Fibroblast of upper back skin (primary cell): ENCODE measurements at places on chromosomes 2 and 18.
A peak's percentile ranks its signal among the peaks of the same experiment; 100 is the strongest.

- no peak for DNase-seq
Measured at GRCh38 chr2:156797832-156798231, 361.7 kb downstream of the GPD2 start.

DNA sequence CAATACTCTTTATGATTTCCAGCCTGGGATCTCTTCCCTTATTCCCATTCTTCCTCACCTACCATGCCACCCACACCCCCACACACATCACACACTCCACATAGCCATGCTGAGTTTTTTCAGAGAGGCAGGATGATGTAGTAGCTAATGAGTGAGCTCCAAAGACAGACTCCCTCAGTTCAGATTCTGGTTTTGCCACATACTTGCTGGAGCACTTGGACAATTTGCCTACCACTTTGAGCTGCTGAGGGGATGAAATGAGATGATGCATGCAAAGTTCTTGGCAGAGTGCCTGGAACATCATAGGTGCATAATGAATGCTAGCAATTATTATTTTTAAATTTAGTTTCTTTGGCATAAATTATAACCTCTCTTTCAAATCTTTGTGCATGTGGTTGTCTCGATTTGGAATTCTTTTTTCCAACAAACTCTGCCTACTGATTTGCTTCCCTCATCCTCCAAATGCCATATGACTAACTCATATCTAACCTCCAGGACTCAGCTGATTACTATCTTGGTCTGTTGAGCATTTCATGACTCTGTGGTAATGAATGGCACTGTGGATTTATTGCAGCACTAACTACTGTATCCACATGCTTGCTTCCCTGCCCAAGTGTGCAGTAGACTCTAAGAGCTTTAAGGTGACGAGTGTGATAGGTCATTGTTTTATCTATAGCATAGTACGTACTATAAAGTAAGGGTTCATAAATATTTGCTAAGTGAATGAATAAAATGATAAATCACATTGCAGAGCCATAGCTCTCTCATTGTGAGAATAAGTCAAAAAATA lies 99.1 kb downstream of the TACR1 start:
- peak; percentile 98 for DNase-seq

- no peak for DNase-seq
Measured at GRCh38 chr2:189203177-189203799, 23.7 kb upstream of the COL5A2 start.

DNA sequence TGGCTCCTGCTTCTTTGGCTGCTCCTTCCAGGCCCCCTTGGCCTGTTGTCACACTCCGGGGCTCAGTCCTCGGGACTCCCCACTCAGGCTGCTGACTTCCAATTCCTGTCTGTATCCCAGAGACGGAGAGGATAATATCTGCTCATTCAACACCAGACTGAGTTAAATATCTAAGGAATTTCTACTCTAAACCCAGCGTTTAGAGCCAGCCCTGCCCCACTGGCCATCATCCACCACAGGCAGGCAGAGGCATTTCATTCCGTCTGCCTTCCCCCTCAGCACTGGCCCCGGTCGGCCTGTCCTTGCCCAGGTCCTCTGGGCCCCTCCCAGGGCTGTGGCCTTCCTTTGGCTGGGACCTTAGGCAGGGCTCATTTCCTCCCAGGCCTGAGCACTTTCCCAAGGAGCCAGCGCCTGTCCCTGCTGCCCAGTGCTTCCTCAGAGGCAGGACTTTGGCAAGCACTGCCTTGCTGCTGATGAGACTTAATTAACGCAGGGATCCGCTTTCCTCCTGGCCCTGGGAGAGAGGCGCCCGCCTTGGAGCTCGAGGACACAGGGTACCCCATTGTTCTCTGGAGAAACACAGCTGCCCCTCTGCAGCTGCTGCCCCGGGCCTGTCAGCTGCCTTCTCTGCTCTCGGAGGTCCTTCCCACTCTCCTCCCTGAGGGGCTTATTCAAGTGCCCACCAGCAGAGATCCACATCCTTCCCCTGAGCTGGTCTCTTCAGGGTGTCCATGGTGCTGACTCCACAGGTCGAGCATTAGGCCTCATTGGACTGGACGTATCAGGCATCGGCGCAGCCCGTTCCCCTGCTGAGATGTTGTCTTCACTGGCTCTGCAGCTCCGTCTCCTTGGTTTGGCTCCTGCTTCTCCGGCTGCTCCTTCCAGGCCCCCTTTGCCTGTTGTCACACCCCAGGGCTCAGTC lies 42.8 kb downstream of the ATOH8 start:
- peak; percentile 57 for DNase-seq

DNA sequence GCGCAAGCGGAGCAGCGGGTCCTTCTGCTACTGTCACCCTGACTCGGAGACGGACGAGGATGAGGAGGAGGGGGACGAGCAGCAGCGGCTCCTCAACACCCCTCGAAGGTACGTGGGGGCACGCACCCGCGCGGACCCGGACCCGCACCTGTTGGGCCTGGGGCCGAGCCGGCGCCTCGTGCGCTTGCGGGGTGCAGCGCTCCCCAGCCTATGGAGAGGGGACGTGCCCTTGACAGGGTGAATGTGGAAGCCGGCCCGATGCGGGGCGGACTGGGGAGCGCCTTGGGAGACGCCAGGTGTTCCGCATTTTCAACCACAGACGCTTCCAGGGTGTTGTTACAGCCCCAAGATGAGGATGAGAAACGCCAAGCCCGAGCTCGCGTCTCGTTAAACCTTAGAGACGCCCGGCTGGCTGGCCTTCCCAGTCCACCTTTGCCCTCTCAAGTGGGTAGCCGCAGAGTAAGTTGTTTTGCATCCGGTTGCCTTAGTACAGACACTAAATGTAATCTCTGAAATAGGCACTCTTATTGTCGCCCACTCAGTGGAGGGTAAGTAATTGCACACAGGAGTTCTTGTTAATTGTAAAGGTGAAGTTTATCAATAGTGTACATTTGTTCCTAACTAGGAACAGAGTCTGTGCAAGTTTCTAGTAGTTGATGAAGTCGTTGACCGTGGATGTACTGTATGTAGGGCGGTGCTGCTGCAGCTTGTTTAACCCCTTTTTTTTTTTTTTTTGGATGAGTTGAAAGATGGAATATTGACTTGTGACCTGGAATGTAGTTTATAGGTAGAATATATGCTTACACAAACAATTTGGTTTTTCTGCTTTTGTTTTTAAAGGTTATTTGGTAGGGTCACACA lies 815 bp downstream of the GMCL1 start:
- DNase-seq, result peak; percentile 7

GRCh38 chr2:174623690-174624089 lies 26.1 kb upstream of the WIPF1 start:
- no peak for DNase-seq

DNA sequence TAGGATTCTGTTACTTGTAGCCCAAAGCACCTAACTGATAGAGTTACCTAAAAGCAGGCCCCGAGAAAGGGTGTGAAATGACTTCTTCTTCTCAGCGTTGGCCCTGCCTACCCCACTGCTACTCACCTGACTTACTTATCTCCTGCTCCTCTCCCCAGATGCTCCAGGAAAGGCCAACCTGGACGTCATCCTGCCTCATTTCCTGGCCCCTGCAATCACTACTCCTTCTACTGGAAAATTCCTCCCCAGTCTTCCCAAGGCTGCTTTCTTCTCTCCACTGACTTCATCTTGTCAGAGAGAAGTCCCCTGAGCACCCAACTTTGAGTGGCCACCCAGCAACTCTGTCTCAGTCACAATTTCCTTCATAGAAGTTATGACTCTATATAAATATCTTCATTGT lies 63.4 kb upstream of the KLF7 start:
- DNase-seq, result no peak

DNA sequence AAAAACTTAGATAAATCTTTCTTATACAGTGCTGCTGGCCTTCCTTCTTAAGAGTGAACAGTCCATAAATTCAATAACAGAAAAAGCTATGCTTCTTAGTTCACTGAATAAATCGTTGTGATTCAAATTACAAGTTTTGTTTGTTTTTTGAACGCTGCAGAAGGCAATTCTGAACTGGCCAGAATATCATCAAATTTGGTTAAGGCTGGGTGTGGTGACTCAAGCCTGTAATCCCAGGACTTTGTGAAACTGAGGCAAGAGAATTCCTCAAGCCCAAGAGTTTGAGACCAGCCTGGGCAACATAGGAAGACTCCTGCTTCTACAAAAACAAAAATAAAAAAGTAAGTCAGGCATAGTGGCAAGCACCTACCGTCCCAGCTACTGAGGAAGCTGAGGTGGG lies 111.2 kb upstream of the SLC39A10 start:
- no peak for DNase-seq

DNA sequence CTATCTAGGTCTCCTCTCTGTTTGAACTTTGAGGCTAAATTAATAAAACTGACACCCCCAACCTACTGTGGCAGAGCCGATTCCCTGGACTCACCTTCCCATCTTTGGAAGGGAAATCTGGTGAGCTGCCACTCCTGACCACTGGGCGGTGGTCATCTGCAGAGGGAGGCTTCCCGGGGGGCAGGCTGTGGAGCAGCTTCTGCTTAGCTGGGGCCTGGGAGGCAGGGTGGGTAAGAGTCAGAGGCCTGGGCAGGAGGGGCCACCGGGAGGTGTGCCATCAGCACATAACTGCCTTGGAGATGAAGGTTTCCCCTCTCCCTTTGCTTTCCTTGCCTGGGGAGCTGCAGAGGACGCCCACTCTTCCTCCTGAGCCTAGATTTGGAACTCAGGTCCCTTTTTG lies 2.3 kb upstream of the NPPC start:
- DNase-seq, result no peak

- DNase-seq, result no peak
Measured at GRCh38 chr2:204199357-204199756, 262.8 kb downstream of the ICOS start.

GRCh38 chr2:239735829-239736357 lies 289.2 kb downstream of the NDUFA10 start:
- no peak for DNase-seq

DNA sequence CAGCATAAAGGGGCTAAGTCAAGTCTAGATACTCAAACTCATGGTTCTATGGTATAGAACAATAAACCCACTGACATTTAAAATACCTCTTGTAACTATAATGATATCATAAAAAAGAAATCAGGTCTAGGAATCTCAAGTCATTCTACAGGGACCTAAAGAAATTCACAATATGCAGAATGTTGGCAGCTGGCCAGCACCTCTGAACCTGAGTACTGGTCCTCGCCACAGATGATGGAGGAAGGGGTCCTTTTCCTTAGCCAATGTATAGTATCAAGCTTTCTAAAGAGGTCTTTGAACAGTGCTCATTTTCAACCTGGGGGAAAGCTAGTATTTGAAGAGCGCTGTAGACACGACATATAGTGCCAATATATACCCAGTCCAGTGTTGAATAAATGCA lies 108.4 kb upstream of the ITGB6 start:
- peak; percentile 56 for DNase-seq

- DNase-seq, result peak; percentile 71
Measured at GRCh38 chr2:120825370-120826259, 89.9 kb downstream of the GLI2 start.

- no peak for DNase-seq
Measured at GRCh38 chr2:236046715-236047114, 121.5 kb downstream of the GBX2 start.

- DNase-seq, result no peak
Measured at GRCh38 chr2:10471046-10471571, 23.0 kb upstream of the ODC1 start.

DNA sequence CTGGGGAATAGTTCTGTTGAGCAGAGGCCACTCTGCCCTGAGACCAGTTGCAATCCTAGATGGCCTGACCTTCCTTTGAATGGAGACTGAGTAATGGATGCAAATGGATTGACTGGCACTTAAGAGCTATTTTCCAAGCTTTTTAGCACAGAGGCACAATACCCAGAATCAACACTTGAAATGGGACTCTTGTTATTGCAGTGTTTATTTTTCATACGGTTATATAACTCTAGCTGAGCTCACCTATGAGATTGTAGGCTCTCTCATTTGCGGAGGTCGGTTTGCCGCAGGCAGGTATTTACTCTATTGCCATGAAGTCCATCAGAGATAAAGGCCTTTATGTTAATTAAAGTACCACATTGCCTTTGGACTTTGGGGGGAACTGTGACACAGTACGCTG lies 422.3 kb upstream of the CELF4 start:
- no peak for DNase-seq

DNA sequence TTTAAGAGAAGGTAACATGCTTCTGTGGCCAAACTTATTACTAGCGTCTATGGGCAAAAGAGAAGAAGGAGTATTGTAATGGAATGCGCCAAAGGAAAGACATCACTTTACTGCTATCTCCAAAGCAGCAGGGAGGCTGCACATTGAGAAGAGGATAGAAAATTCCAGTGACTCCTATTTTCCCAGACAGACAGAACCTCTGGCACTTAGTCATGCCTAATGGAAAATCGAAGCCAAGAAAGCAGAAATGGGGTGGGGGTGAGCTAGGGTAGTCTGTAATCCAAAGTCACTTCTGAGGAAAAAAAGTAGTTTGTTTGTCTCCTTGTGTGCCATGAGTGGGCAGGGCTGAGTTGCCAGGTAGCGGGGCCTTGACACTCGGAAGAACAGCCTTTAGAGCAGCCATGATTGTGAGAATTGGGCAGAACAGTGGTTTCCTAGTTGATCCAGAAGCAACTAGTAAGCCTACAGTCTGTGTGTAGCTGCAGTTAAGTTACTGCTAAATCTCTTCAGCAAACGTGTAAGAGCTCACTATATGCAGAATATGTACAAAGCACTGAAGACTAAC lies 79.4 kb upstream of the FOSL2 start:
- DNase-seq, result peak; percentile 48

GRCh38 chr2:231927566-231927890 lies 1.3 kb upstream of the NPPC start:
- no peak for DNase-seq

DNA sequence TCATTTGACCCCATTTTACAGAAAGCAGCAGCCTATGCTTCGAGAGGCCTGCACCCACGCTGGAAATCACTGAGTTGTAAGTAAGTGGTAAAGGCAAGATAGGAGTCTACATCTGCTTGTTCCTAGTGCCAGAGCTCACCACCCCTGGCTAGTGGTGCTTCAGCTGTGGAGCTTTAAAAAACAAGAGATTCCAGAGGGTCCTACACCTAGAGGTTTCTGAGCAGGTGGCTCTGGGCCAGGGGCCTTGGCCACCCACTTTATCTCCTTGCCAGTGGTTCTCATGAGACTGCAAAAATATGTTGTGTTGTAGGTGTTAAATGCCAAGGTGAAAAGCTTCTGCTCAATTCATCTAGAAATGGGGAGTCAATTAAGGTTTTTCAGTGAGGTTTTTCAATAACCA lies 60.0 kb upstream of the SERTAD2 start:
- no peak for DNase-seq

GRCh38 chr18:54257015-54257414 lies 12.3 kb upstream of the POLI start:
- DNase-seq, result no peak

- no peak for DNase-seq
Measured at GRCh38 chr2:148484066-148484465, 160.5 kb upstream of the EPC2 start.

GRCh38 chr2:236552581-236553363 lies 16.9 kb upstream of the ACKR3 start:
- DNase-seq, result no peak

- DNase-seq, result no peak
Measured at GRCh38 chr18:61985681-61986080, 92.9 kb upstream of the RNF152 start.

- DNase-seq, result no peak
Measured at GRCh38 chr18:23671564-23671963, 8.9 kb upstream of the ANKRD29 start.
